ENCODE measurements at places on chromosomes 6 and 20.

GRCh38 chr6:149364557-149364956 lies 35.5 kb upstream of the SUMO4 start:
- DNase-seq, result no peak

DNA sequence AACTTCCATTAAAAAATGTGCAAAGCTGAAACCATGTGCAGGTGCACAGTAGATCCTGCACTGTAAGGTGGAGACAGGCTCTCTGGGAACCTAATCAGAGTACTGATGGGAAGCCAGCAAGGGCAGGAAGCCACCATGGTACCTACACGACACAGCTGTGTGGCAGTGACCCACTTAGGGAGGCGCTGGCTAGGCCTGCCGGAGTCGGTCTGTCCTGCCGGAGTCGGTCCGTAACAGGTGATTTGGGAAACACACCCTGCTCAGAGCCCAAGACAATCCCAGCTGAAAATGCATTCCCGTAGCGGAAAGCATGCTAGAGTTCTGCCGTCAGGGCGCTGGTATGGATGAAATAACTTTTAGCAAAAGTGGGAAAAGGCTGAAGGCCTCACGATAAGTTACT lies 17.2 kb downstream of the TXNDC5 start:
- DNase-seq, result no peak

DNA sequence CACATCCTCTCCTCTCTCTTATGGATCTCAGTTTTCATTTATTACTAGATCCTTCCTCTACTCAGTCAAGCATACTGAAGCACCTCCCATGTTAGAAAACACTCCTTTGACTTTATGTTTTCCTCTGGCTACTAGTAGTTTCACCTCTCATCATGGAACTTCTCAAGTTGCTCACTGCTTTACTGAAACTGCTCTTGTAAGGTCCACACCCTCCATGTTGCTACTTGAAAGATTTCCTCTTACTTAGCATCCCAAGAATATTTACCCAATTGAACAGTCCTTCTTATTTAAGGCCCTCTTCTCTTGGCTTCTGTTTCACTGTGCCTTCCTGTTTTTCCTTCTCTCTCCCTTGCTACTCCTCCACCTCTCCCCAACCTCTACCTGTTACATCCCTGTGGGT lies 230.3 kb downstream of the TBC1D7 start:
- no peak for DNase-seq

DNA sequence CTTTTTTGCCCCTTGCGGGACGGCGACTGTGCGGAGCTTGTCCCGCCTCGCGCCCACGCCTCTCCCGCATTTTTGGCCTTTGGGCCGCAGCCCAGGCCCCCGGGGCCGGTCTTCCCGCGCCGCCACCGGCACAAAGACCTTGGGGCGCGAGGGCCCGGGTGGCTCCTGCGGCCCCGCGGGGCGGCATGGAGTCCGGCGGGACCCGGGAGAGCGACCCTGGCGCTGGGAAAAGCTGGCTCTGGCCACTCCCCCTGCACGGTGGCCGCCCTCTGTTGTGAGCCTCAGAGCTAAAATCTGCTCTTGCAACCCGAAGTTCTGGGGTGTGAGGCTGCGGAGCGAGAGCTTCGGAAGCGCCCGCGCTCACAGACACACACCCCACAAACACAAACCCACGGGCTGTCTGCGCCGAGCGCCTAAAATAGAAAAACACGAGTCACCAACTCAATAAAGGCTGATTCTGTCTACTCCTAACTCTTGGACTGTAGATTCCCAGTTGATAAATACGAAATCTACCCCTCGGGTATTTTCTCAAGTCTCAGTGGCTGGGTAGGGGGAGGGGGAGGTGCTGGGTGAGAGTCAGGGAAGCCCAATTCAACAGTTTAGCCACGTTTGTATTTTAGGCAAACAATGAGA lies 496 bp upstream of the BEND3 start:
- peak; percentile 40 for DNase-seq

- DNase-seq, result no peak
These were observed 3.3 kb downstream of the RIN2 start for GRCh38 chr20:19761326-19761725.

- peak; percentile 52 for DNase-seq
These were observed 74.0 kb upstream of the MYL9 start for GRCh38 chr20:36467076-36467999.

GRCh38 chr20:61767761-61768494 lies 297.8 kb downstream of the TAF4 start:
- no peak for DNase-seq

DNA sequence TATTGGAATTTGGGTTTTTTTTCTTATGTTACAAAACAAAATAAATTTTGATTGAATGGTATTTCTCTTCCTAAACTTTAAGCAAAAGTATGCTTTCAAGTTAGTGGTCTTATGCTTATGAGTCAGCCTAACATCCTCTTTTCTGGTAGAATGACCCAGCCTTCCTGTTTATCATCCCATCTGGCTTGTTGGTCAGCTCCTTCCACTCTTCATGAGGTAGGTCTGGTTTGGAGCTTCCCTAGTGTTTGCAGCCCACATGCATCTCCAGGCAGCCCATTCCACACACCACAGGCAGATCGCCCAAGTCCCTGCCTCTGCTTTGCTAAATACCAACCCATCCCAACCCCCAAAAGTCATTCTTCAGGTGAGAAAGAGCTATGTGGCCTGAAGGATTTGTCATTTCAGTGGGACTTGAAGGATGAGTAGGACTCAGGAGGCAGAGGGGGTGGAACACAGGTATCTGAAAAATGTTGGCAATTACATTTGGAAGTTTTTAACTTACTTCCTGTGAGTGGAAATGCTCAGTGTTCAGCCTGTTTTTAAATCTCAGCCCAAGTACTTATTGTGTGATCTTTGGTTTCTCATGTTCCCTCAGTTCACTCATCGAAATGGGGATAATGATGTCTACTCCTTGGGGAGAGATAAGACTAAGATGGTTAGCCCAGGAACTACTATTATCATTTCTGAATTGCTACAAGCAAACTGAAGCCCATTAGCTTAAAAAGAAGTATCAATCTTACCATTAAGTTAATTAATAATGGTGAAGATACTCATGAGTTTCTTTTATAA lies 294.0 kb downstream of the ADGB start:
- no peak for DNase-seq

All from NCI-H510A (cell line).